CD4-positive, alpha-beta T cell treated with Interleukin-12 subunit alpha and Interleukin-12 subunit beta, for 1 hour (primary cell): ENCODE measurements at places on chromosomes 13 and 19.

- DNase-seq = no peak
These were observed 2.9 kb downstream of the CIC start for GRCh38 chr19:42271861-42272534.

- DNase-seq = no peak
These were observed 207.9 kb upstream of the UFM1 start for GRCh38 chr13:38141792-38142191.

DNA sequence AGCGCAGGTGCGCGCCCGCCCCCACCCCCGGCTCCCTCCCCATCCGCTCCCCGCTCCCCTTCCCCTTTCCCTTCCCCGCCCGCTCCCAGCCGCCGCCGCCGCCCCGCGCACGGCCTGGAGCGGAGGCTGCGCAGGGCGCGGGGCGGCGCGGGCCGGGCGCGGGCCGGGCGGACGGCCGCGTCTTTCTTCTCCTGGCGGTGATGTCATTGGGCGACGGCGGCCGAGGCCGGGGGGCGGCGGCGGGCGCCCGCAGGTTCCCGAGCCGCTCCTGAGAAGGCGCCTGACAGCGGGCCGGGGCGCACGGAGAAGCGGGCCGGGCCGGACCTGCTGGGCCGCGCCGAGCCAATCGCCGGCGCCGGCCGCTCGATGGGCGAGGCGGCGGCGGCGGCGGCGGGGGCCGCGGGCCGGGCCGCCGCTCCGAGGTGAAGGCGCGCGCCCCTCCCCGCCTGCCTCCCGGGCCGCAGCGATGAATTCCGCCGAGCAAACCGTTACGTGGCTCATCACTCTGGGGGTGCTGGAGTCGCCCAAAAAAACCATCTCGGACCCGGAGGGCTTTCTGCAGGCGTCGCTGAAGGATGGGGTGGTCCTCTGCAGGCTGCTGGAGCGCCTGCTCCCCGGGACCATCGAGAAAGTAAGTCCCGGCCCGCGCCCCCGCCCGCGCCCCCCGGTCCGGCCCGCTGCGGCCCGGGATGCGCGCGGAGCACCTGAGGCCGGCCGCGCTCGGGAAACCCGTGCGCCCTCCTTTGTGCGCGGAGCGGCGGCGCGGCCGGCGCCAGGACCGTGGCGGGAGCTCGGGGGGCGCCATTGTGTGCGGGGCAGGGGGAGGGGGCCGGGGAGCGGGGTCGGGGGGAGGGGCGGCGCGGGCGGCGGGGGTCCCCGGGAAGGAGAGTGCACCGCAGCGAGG is at the start of gene ARHGEF7:
Gene ARHGEF7 (plus strand): TSS at position 250 of the 904 bp plus-strand sequence. CDS start 217 bp downstream, at position 467.
- DNase-seq = no peak

- no peak for DNase-seq
These were observed 53.6 kb upstream of the FARP1 start for GRCh38 chr13:98089246-98089645.

DNA sequence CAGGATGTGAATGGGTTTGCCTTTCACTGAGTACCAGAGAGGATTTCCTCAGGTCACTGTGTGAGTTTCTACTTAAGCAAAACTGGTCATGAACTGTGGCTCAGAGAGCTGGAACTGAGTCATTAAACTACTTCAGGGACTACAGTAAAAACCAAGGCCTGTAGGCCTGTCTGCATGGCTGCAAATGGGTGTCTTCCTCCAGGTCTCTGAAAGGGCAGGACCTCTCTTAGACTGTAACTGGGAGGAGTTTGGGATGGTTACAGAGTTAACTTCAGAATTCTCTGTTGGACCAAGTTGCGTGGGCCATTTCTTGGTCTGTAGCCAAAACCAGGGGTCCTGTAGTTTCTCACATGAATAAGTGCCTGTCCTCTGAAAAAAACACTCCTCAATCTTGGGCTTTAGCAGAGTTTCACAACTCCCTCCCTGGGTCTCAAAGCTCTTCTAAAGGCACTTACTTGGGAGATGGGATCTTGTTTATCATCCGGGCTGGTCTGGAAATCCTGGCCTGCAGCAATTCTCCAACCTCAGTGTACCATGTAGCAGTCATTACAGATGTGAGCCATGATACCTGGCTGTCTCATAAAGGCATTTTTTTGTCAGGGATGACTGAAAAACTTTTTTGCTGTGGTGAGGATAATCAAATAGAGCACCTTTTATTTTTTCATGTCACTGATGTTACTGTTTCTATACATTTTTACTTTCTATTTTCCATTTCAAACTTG is 19.7 kb downstream of the ZNF714 start:
- DNase-seq = no peak

- DNase-seq = no peak
These were observed 24.4 kb downstream of the LTBP4 start for GRCh38 chr19:40625406-40626120.

DNA sequence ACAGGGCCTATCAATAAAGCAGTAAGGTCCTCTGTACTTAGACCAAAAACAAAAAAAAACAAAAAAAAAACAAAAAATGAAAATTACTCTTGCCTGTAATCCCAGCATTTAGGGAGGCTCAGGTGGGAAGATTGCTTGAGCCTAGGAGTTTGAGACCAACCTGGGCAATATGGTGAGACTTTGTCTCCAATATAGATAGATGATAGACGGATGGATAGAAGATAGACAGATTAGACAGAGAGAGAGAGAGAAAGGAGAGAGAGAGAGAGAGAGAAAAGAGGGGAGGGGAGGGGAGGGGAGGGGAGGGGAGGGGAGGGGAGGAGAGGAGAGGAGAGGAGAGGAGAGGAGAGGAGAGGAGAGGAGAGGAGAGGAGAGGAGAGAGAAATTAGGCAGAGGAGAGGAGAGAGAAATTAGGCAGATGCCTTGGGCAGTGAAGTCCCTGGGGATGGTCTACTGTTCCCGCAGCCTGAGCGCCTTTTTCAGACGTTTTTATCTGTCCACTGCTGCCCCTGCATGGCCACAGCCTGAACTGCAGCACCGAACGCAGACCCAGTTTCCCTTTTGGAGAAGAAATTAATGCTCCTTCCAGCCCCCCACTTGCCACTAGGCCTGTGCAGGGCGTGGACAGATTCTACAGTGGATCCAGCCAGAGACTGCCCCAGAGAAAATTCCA is 9.8 kb upstream of the ZNF627 start:
- peak; percentile 81 for DNase-seq

DNA sequence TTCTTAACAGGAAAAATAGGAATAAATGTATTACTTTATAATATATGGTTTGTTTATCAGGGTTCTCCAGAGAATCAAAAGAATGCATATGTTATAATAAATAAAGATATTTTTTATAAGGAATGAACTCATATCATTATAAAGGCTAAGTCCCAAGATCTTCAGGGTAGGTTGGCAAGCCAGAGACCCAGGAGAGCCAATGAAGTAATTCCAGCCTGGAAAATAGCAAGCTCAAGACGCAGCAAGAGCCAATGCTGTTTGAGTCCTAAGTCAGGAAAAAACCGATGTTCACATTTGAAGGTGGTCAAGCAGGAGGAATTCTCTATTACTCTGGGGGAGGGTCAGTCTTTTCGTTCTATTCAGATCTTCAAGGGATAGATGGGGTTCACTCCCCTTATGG is 490.0 kb downstream of the PCDH20 start:
- DNase-seq = no peak

DNA sequence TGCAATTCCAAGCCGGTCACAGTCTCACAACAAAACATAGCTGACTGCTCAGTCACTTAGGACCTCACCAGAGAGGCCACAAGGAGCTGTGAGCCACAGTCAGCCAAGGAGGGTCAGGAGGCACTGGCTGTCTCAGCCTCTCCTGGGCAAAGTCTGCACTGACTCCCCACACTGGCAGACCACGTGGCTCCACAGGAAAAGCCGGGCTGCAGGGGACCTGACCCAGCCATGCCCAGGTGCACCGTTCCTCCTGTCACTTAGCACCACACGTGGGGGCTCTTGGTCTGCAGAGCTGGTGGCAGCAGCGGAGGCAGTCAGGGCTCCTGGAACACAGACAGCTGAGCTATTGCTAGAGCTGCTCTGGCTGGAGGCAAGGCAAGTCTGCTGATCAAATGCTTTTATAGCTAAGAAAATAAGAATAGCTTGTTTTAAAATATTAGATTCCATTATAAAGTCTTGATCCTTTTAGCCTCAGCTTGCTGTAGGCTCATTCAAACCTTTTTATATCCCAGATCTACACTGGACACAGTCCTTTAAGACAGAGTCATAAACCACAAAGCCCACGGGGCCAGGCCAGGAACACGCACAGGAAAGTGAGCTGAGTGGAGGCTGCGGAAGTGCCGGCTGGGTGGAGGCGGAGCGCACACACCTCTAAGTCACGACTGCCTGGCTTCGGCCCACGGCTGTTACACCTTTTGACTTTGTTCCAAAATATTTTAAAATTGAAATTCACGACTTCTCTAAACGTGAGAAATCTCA is 744.1 kb downstream of the UQCRFS1 start:
- no peak for DNase-seq
